Kidney tubule cell (primary cell): ENCODE measurements at places on chromosomes 1 and 21.

DNA sequence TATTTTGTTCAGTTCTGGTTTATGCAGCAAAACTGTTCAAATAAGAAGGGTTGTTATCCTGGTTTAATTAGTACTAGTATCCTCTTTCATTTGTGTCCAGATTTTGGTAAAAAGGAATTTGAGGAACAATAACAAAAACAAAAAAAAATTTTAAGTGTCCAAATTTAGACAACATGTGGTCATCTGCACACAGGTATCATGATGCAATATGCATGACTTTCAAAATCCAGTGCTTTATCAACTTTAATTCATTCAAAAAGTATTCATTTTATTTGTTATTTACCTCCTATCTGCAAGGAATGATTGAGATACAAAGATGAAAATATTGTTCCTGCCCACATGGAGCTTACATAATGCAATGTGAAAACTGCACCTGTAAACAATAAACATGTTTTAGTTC lies 16.7 kb upstream of the MAGI3 start:
- no peak for DNase-seq

DNA sequence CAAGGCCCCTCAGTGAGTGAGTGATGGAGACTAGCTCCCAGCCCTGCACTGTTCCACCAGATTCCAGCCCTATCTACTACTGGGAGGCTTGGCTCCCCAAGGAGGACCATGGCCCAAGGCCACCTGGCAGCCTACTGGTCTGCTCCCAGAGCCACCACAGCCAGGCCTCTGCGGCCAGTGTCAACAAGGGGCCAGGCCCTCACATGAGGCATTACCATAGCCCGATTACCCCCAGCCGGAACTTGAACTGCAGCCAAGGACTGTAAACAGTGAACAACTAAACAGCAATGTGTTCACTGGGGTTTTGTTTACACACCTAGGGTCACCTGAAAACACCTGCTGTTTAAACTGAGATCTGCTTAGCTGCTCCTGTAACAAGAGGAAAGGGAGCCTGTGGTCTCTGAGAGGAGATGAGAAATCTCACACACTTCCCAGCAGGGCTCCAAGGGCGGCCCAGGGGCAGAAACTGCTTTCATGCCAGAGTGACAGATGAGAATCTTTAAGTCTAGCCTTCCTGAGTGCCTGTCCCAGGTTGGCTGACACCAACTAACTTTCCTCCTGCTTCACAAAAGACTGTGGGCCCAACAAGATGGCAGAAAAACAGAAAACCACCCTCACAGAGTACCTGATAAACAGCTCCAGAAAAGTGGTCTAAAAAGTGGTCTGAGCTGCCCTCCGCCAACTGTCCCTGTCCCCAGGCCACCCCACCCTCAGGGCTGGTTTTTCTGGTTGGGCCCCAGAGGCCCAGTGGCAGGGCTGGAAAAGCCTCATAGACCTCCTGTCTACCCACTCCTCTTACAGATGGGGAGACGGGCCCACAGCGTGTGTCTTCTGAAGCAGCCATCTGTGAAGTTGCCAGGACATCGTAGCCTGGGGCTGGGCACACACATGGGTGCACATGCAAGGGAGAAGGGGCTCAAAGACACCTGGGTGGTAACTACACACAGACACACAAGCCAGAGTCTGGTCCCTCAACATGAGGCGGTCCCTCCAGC lies 28.8 kb downstream of the MEF2D start:
- peak; percentile 63 for DNase-seq

- no peak for DNase-seq
These were observed 70.0 kb upstream of the ZNF281 start for GRCh38 chr1:200479816-200480215.

- DNase-seq: peak; percentile 60
These were observed 20.5 kb downstream of the TMEM51 start for GRCh38 chr1:15173863-15174614.

- no peak for DNase-seq
These were observed 19.4 kb downstream of the PLEKHA6 start for GRCh38 chr1:204340081-204340889.

DNA sequence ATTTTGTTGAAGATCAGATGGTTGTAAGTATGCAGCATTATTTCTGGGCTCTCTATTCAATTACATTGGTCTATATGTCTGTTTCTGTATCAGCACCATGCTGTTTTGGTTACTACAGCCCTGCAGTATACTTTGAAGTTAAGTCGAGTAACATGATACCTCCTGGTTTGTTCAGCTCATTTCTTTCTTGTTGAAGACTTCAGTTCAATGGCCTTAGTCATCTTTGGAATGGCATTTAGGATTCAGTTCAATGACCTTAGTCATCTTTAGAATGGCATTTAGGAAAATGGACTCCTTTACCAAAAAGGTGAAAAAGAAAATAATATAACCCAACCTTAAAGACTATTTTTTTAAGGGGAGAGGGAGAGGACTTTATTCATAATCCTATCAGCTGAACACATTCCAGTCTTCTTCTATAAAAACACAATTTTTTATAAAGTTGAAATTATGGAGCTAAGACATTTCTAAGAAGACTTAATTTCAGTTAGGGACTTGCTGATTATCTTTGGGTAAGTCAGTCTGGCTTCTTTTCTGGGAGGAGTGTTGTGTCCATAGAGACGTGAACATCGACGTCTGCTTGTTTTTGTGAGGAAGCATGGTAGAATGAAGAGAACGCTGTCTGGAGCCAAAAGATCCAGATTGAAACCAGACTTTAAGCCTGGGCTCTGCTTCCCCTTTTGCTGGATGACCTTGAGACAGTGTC lies 48.3 kb downstream of the DDR2 start:
- DNase-seq: peak; percentile 49

- DNase-seq: no peak
These were observed 8.5 kb downstream of the HLX start for GRCh38 chr1:220887520-220888416.

DNA sequence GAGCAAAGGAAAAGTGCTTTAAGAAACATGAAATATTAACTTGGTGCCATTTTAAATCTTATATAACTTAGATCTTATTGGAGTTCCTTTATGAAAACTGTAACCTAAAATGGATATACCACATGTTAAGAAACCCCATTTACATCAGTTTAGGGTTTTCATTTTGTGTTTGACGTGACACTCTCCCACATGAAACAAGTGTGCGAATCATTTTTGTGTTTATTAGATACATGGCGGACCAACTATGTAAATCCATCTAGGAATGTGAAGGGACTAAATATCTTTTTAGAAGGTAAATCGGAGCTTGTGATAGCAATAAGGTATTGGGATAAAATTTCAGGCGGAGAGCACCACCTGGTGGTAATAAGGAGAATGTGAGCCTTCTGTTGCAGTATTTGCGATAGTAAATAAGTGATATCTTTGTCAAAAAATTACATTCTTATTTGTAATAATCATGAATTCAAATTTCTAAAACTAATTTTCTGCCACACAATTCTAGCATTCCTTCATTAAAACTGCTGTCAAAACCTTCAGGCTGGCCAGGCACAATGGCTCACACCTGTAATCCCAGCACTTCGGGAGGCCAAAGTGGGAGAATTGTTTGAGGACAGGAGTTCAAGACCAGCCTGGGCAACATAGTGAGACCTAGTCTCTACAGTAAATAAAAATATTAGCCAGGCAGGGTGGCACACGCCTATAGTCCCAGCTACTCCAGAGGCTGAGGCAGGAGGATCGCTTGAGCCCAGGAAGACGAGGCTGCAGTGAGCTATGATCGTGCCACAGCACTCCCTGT lies 31.3 kb downstream of the SMAP2 start:
- DNase-seq: peak; percentile 64

GRCh38 chr1:183694755-183695154 lies 41.6 kb upstream of the APOBEC4 start:
- no peak for DNase-seq

GRCh38 chr1:111503585-111504060 lies at the start of the genes ADORA3 and TMIGD3:
Gene ADORA3, minus strand, starts transcription at chr1:111503633. Its CDS starts 279 bp downstream, at chr1:111503354.
Gene TMIGD3, minus strand, starts transcription at chr1:111503633. Its CDS starts 279 bp downstream, at chr1:111503354.
- no peak for DNase-seq

DNA sequence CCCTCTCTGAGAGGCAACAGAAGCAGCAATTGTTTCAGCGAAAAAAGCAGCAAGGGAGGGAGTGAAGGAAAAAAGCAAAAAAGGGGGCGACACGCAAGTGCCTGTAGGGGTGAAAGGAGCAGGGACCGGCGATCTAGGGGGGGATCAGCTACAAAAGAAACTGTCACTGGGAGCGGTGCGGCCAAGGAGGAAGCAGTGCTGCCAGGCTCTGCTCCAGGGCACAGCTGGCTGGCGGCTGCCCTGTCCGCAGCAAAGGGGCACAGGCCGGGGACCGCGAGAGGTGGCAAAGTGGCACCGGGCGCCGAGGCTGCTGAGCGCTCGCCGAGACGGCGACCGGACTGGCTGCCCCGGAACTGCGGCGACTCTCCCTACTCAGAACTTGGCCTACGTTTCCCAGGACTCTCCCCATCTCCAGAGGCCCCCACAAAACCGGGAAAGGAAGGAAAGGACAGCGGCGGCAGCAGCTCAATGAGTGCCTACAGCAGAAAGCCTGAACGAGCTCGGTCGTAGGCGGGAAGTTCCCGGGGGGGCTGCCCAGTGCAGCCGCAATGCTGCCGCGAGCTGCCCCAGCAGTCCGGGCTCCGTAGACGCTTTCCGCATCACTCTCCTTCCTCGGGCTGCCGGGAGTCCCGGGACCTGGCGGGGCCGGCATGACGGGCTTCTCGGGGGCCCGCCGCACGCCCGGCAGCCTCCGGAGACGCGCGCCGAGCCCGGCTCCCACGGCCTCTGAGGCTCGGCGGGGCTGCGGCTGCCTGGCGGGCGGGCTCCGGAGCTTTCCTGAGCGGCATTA lies 1.0 kb upstream of the CDKN2C start:
- peak; percentile 52 for DNase-seq

DNA sequence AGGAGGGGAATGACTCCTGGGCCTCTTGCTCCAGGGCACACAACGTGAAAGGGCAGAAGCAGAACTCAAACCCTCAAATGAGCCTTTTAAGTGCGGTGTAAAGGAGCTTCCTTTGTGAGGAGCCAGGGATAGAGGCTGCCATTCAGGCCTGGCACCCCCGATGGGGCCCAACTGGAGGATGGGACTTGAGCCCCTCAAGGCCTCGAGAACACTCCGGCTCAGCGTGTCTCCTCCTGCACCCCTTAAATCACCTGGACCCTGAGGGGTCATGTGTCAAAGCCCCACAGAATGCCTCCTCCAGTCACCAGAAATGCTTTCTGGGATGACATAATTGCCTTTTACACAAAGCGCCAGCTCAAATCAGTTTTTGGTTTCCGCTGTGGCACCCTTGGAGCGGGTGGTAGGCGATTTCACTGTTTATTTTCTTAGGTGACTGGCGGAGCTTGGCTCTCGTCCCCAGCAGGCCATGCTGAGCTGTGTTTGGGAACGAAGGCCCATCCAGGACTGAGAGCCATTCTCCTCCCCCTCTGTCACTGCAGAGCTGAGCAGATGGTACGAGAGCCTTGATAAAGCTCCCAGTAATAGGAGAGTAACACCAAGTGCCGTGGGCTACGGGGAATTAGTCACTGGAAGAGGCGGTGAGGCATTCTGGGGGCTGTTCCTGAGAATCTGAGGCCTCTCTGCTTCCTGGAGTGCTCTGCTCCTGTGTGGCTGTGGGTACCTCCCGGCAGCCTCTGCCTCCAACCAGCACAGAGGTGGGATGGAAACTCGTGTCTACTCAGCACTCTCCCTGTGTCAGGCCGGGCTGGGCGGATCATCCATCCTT lies 163.0 kb downstream of the GRIK3 start:
- DNase-seq: no peak

DNA sequence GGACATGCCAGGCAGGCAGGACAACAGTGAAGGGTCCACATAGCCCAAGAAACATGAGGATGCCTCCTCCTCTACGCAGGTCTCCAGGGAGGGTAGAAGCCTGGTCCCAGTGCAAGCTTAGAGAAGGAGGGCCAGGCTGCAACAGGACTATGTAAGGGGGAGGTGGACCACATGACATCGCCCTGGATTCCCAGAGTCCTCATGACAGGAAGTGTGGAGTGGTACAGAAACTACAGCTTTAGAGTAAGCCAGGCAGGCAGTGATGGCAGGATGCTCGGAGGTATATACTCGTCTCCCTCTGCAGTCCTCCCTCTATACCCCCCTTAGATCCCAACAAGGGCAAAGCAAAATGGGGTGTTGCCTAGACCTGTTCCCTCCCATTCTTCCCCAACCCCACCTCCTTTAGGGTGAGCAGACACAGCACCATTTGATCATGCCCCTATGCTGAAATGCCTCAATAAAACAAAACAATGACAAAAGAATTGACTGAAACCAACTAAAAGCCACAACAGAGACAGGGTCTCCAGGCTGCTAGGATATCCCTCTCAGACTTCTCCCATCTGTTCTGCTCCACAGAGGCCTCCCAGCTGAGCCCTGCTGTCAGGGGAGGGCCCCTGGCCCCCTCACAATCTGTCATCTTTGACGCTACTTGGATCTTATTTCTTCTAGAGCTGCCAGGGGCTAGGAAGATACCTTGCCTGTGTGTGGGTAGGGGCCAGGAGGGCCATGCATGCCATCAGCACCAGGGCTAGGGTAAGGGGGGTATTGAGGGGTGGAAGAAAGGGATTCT lies 13.1 kb downstream of the FAM78B start:
- DNase-seq: no peak

DNA sequence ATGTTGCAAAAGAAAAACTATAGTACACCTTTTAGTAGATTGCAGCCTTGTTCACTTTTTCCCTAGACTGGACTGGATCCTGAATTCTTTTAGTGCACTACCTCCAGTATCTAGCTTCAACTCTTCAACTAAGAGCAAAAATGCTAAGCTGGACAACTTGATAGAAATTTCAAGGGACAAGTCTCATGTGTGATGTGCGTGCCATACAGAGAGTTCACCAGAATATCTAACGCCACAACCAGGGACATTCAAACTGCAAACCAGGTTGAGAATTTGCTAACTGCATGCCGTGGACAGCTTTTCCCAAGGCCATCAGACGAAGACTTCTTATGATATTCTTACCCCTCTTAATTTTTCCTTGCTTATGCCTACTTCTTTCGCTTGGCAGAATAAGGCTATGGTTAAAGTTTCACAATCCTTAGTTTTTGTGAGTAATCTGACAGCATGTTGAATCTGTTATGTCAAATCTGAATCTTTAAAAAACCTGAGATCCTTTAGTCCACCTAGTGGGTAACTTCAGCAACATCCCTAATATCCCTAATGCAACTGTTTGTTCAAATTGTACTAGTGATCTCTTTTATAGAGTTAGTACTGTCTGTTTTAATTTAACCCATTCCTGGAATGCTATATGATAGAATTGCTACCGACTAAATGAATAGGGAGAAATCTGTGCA lies 66.4 kb downstream of the DDAH1 start:
- DNase-seq: peak; percentile 59

DNA sequence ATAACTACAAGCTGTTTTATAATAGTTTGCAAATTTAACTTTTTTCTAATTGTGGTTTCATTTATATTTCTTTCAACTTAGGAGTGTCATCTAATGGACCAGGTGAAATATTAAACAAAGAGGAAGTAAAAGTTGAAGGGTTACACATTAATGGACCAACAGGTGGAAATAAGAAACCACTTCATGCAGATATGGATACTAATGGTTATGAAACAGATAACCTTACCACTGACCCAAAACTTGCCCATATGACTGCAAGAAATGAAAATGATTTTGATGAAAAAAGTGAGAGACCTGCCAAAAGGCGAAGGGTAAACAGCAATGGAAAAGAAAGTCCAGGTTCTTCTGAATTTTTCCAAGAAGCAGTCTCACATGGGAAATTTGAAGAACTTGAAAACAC lies 59.7 kb downstream of the MIER1 start:
- peak; percentile 52 for DNase-seq

- no peak for DNase-seq
These were observed 203.2 kb downstream of the SDCCAG8 start for GRCh38 chr1:243459059-243459458.
